ENCODE measurements at places on chromosomes 6 and 20. TPM values are rescaled to one million over a fixed set of nuclear protein-coding genes. Genes with fewer than 3 reads are reported as not detected.

The TGM6 gene
- not detected for total RNA-seq

The TSPO2 gene
- not detected for total RNA-seq

The HLA-C gene
- 65.5 TPM for total RNA-seq

The TMEM244 gene
- total RNA-seq = not detected

The MPIG6B gene
- not detected for total RNA-seq

The MAN1A1 gene
- total RNA-seq = 58.8 TPM

The CAPN11 gene
- 1.6 TPM for total RNA-seq

All from thoracic aorta endothelial cell (primary cell).